Mesenchymal stem cell (in vitro differentiated cells and primary cell): ENCODE measurements at places on chromosomes 5 and 9.
A peak's percentile ranks its signal among the peaks of the same experiment; 100 is the strongest.

DNA sequence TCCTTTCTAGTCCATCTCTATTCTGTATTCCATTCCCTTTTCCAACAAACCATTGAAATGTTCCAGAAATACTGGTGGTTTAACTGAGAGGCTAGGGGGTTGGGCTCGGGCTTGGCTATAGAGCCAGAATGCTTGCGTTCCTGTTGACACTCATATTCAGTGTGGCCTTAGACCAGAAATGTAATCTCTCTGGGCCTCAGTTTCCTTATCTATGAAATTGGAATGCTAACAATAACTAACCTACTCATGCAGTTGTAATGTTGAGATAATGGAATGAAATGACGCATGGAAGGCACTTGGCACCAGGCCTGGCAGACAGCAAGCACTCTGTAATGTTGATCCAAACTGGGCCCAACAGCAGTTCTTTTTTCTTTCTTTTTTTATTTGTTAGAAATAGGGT, 26.8 kb downstream of the JADE2 start:
- peak; percentile 83 for DNase-seq
- peaks cover 51% of the 10 kb centered on the region for H3K36me3 ChIP-seq
- H3K4me1 ChIP-seq: peaks cover 49% of the 10 kb centered on the region
- no peaks in the 10 kb centered on the region for H3K27me3 ChIP-seq
- peak overlapping the region; percentile 39 for H3K4me3 ChIP-seq

DNA sequence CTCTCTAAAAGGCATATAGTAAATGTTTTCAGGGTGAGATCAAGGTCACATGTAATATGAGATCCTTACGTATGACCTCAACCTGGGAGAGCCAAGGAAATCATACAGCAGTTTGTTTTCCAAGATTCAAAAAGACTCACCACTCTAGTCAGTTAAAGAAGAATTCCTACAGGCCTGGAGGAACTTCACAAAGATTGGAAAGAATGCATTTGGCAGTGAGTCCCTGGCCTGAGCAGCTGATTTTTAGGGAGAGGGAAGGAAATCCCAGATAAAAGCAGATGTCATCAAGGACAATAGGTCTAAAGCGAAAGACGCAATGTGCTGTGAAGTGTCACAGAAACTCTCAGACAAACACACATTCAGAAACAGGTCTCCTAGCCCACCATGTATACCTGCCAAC, 424.0 kb upstream of the ZNF462 start:
- DNase-seq: no peak
- H3K27me3 ChIP-seq: no peaks in the 10 kb centered on the region
- no peak overlapping the region for H3K27ac ChIP-seq
- H3K4me1 ChIP-seq: no peaks in the 10 kb centered on the region
- H3K36me3 ChIP-seq: no peaks in the 10 kb centered on the region

DNA sequence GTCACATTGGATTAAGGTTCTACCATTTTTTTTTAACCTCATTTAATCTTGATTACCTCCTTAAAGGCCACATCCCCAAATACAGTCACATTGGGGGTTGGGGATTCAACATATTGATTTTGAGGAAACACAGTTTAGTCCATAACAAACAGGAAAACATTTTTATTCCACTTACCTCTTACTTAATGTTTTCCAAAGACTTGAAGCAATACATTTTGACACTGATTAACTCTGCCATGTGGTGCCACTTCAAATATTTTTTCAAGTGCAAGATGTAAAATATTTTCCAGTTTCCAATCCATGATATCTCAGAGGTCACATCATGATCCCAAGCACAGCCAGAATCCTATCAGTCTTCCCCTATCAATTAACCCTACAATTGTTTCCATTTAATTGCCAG, 548.0 kb downstream of the CSNK1G3 start:
- H3K4me3 ChIP-seq: no peak overlapping the region
- no peaks in the 10 kb centered on the region for H3K27me3 ChIP-seq
- H3K4me1 ChIP-seq: peaks cover 3% of the 10 kb centered on the region

- no peaks in the 10 kb centered on the region for H3K27me3 ChIP-seq
- H3K36me3 ChIP-seq: no peaks in the 10 kb centered on the region
- DNase-seq: no peak
- H3K4me1 ChIP-seq: no peaks in the 10 kb centered on the region
These were observed 14.9 kb upstream of the GFRA3 start for GRCh38 chr5:138289296-138289695.

DNA sequence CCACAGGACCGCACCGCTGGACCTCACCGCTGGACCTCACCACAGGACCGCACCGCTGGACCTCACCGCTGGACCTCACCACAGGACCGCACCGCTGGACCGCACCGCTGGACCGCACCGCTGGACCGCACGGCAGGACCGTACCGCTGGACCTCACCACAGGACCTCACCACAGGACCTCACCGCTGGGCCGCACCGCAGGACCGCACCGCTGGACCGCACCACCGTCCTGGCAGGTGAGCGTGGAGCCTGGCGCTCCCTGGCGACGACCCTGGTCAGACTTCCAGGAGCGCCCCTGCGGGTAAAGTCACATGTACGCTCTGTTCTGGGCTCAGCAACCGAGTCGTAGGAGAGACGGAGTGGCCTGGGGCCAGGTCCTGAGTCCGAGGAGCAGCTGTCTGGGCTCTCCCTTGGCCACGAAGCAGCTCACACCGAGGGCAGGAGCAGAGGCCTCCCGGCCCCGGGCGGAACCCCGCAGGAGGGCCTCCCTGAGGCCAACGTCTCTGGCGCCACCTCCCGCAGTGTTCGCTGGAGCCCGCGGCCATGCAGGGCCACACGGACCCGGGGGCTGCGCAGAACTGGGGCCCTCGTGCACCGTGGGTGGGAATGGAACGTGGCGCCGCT, 30.5 kb downstream of the MRPL36 start:
- no peak overlapping the region for H3K4me3 ChIP-seq
- no peak overlapping the region for H3K27ac ChIP-seq
- peaks cover 1% of the 10 kb centered on the region for H3K4me1 ChIP-seq

GRCh38 chr5:112983363-112983762, 6.8 kb downstream of the DCP2 start:
- H3K4me3 ChIP-seq: no peak overlapping the region
- H3K27ac ChIP-seq: no peak overlapping the region
- peak; percentile 31 for DNase-seq
- H3K4me1 ChIP-seq: peaks cover 2% of the 10 kb centered on the region
- H3K36me3 ChIP-seq: peaks cover 33% of the 10 kb centered on the region
- H3K27me3 ChIP-seq: no peaks in the 10 kb centered on the region

DNA sequence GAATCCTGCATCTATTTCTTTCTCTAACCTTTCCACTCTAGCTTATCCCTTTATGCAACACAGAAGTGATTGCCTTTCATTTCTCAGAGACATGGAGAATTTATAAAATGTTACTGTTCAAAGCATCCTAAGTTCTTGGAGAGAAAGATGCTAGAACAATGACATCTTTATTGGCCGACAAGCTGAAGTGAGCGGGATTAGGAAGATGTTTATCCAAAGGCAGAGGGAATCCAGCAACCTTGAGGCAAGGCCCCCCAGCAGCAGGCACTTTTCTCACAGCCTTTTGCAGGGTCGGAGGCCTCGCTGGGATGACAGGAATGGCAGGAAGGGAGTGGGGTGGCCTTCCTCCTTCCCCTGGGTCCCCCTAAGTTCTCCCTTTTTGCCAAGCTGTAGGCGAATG, 204.8 kb downstream of the GAPVD1 start:
- H3K27ac ChIP-seq: no peak overlapping the region
- H3K36me3 ChIP-seq: peaks cover 57% of the 10 kb centered on the region
- H3K4me3 ChIP-seq: no peak overlapping the region

DNA sequence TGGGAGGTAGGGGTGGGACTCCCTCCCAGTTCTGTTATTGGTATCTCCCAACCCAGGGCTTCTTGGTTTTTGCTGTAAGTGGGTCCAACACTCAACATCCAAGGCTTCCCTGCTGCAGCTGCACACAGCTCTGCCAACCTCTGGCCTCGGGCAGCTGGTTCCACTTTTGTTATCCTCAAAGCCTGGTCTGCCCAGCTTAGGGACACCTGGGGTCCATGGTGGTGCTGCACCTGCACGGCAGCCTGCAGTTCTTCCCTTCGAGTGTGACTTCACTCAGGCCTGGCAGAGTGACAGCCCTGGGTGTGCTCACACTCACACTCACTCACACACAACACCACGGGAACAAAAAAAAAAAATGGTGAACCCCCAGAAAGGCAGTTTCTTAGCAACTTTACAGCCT, 15.3 kb upstream of the SAP30L start:
- no peaks in the 10 kb centered on the region for H3K27me3 ChIP-seq
- H3K36me3 ChIP-seq: peaks cover 7% of the 10 kb centered on the region
- H3K27ac ChIP-seq: no peak overlapping the region
- H3K4me3 ChIP-seq: no peak overlapping the region
- DNase-seq: no peak
